ENCODE measurements at places on chromosomes 11 and 22.

- DNase-seq, result no peak
These were observed 402.4 kb downstream of the ETS1 start for GRCh38 chr11:128184981-128185380.

GRCh38 chr22:48520884-48521588 is 1306.6 kb downstream of the BRD1 start:
- no peak for DNase-seq

- no peak for DNase-seq
These were observed 141.9 kb downstream of the CTTN start for GRCh38 chr11:70540196-70540595.

DNA sequence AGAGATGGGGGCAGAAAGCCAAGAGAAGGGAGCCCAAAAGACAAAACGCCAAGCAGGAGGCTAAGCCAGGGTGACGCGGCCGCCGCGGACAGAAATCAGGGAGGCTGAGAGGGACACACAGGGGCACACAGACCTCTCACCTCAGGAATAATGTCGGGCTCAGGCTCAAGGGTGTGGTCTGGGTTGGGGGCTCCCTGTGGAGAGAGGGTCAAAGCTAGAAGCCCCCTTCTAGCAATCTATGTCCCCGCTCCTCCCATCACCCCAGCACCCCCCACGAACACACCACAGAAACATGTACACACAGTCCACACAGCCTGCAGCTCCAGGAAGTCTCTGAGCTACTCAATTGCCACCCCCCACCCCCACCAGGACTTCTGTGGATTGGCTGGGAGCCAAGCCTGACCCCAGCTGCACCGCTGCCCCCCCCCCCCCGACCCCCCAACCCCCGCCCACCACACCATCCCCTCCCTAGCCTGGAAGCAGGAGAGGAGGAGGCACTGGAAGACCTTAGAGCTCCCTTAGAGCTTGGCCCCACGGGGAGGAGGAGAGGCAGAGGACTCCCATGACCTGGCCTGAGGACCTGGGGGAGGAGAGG is 6.9 kb downstream of the BCL9L start:
- DNase-seq, result no peak

- no peak for DNase-seq
These were observed 227.7 kb upstream of the B3GAT1 start for GRCh38 chr11:134639586-134640330.

DNA sequence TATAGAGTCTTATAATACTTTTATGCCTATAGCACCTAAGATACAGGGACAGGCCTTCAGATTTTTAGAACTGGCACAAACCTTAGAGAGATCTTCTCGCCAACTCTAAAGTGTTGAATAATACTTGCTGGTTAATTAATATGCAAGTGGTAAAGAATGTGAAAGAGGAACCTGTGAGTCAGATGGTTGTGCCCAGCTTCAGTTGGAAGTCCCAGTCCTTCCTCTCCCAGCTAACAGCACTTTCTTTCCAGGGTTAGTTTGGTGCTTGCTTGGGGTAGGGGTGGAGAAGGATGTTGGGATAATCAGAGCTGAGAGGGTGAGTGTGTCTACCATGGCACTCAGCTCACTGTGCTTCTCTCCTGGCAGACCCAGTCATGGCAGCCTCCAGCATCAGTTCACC is 4.9 kb upstream of the TMEM132A start:
- DNase-seq, result no peak

DNA sequence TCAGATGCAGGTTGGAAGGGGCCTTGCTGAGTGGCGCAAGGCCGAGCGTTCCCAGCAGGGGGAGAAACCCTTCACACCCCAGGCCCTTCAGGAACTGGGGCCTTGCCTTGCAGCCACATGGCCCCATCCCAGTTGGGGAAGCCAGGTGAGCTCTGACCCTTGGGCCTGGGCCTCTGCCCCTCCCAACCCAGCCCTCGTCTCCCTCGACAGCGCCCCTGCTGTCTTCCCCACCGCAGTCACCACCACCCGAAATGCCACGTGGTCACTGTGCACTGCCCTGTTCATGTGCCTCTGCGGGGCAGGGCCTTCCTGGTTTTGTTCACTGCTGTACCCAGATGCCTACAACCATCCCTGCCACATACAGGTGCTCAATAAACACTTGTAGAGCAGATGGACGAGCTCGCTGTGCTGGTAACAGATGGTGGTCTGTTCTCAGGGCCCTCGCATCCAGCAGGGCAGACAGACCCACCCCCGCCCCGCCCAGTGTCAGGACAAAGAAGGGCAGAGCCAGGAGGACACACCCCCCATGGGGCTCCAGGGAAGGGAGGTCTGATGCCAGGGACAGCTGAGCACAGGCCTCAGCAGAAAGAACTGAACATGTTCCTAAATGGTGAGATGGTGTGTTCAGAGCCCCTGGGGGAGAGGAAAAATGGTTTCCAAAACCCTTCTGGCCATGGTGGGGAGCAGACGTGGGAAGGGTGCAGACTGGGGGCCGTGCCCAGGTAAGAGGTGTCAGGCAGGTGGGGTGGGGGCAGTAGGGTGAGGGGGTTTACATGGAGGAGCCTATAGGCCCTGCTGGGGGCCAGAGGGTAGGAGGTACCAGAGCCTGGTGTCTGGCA is 3.7 kb downstream of the POLR2L start:
- no peak for DNase-seq

DNA sequence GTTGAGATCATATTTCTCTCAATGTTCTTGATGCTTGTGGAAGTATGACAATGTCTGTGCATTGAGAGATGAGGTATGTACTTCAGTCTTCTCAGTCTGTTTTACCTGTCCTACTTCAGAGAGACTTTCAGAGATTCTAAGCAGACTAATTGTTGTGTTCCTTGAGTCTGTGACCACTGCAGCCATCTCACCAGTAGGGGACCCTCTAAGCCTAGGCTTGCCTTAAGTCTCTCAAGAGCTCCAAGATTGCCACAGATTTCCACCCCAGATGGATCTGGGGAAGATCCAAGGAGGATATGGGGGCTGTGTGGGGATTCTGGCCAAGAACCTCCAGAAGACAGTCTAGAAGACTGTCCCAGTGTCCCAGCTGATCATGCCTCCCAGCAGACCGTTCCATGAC is 179.9 kb upstream of the PLET1 start:
- no peak for DNase-seq

- DNase-seq, result no peak
These were observed 7.0 kb upstream of the GAB2 start for GRCh38 chr11:78424334-78425270.

- DNase-seq, result no peak
These were observed 169.5 kb downstream of the EFCAB6 start for GRCh38 chr22:43642319-43643206.

- no peak for DNase-seq
These were observed 56.1 kb upstream of the PTPRJ start for GRCh38 chr11:47924184-47924691.

GRCh38 chr11:57791321-57792059 is 29.9 kb downstream of the CTNND1 start:
- DNase-seq, result no peak

DNA sequence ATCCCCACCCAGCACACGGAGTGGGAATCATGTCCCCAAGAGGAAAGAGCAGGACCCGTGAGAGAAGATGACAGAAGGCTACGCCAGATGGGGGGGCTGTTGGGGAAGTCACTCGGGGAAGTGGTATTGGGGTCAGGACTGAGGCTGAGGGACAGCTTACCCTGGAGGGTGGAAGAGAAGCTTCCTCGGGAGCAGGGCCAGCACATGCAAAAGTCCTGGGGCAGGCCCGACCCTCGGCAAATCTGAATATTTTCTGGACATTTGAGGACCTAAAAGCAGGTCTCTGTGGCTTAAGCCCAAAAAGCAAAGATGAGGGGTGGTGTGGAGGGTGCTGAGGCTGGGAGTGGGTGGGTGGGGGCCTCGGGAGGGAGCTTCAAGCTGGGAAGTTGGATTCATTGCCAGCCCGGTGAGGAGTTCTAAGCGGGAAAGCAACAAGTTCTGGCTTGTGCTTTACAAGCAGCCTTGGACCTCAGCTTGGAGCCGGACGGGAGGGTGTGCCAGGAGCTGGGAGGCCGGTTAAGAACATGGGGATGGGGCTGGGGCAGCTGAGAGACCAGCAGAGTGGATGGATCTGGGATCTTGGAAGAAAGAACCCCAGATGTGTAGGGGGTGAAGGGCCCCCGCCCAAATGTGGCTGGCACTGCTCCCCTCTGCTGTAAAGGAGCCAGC is 34.9 kb downstream of the GRAMD4 start:
- DNase-seq, result no peak
